Activated CD8-positive, alpha-beta memory T cell treated with anti-CD3 and anti-CD28 coated beads for 24 hours (primary cell): ENCODE measurements at places on chromosomes 2 and 18.

GRCh38 chr2:9273486-9274130, 67.0 kb downstream of the ASAP2 start:
- no peak for DNase-seq

GRCh38 chr2:128379021-128380015, 60.6 kb upstream of the HS6ST1 start:
- no peak for DNase-seq

DNA sequence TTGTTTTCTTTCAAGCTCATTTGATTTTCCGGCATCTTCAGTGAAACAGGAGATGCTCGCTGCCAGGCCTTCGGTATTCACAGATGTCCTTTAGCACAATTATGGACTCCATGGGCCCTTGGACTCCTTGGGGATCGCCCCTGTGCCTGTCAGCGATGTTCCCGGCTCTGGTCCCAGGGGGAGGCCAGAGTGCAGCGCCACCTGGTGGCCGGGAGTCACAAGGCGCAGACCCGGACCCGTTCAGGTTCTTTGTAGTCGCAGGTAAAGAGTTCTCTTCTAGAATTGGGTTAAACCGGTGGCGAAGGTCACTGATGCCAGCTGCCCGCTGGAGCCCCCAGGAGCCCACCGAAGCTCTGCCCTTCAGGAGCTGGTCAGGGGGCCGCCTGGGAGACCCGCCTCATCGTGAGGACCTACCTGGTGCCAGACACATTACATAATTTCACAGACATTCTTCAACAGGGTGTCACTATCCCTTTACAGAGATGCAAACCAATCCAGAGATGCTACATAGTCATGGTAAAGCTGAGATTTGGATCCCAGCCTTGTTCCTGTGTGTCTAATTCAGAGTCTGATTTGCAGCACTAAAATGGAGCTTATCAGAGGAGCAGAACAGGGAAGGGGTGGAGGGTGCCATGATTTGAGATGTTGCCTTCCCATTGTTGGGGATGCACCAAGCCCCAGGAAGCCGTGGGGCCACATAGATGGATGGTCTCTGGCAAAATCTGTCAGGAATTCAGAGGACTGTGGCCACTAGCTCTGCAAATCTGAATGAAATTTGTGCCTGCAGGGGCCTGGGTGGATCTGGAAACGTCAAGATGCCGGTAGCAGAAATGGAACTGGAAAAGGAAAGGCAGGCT, 6.0 kb upstream of the INPP5D start:
- DNase-seq, result peak; percentile 92

DNA sequence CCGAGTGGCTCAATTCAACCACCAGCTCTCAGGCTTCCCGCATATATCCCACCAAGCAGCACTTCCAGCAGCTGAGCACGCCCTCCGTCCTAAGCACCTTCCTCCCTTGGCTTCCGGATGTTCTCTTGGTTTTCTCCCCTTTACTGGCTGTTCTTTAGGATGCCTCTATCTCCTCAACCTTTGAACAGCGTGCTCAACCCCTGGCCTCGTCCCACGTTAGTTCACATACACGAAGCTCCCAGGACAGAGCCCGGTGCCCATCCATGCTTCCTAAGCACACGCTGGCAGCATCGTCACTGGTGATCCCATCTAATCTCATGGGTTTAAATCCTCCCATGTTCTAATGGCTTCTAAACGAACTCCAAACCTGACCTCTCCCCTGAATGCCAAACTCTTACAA, 3.7 kb downstream of the CYS1 start:
- no peak for DNase-seq

GRCh38 chr2:147567136-147567535, 277.7 kb upstream of the ACVR2A start:
- DNase-seq, result no peak

- DNase-seq, result peak; percentile 47
These were observed 56.1 kb downstream of the HS6ST1 start for GRCh38 chr2:128262315-128263253.

DNA sequence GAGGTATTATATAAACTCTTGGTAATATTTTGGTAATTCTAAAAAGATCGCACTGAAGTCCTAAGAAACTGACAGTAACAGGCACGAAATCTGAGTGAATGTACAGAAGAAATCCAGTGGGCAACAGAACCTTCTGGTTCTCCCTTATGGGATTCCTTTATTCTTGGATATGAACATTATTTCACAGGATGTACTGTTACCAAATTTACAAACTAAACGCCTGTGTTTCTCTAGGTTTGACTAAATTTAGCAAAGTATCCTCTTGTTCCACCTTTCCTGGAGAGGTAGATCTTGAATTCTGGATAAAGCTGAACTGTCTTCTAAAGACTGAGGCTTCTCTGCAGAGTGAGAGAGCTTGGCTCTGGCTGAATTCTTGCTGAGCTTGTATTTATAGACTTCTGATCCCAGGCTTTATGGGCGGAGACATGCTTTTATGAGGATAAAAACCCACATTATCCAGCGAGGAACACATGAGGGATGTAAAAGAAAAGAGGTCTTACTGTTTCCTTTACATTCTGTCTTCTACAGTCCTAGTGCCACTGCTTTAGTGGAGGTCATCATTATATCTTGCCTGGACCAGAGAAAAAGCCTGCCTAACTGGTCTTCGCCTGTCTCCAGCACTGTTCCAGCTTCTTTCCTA, 220.8 kb downstream of the CDH2 start:
- DNase-seq, result no peak

DNA sequence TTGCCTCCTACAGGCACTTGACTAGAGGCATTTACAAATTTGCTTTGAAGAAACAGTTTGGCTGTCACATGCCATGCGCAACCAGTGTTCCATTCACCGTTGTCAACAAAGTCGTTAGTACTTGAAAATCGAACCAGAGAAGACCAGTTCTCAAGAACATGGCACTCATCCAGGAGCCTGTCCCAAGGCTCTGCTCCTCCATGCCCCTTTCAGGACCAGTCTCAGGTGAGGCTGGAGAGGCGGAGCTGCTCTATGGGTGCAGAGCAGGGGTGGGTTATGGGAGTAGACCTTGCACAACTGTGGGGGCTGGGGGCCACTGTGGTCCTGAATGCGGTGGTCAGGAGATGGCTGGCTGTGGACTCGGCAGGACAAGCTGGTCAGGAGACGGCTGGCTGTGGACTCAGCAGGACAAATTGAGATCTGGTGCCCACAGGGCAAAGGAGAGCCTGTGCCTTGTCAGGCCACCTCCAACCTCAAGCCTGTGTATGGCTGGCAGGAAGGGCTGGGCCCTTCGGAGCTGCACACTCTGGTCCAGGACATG, 12.3 kb upstream of the ATP9B start:
- no peak for DNase-seq

DNA sequence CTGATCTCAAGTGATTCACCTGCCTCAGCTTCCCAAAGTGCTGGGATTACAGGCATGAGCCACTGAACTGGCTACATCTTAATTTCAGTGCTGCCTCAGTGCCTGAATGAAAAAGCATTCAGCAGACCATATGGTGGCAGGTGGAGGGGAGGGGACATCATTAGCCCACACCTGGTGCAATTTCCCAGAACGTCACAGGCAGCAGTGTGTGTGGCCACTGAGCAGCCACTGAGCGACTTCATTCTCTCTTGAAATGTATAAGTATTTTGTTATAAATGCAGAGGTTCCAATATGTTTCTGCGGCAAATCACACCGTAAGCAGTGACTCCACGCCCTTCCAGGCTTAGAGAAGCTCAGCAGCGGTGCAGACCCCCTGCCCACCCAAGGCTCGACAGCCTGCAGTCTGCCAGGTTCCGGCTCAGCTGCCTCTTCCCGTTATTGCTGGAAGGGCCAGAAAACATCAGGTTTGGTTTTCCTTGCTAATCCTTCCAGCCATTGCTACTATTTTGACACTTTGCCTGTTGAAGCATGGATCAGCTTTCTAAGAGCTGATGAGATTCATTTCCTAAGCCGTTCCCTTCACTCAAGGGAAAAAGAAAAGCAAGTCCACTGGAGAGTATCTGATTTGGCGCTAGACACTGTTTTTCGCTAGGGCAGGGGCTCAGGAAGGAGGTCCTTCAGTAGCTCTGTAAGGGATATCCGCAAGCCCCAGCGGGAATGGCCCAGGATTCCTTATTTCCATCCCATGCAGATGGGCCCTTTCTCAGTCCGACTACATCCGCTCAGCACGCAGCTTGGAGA, 250.7 kb downstream of the VAPA start:
- no peak for DNase-seq

- no peak for DNase-seq
These were observed 73.5 kb downstream of the GALNT3 start for GRCh38 chr2:165720511-165720910.

- DNase-seq, result peak; percentile 76
These were observed 1.4 kb downstream of the ARID5A start for GRCh38 chr2:96537734-96538486.

DNA sequence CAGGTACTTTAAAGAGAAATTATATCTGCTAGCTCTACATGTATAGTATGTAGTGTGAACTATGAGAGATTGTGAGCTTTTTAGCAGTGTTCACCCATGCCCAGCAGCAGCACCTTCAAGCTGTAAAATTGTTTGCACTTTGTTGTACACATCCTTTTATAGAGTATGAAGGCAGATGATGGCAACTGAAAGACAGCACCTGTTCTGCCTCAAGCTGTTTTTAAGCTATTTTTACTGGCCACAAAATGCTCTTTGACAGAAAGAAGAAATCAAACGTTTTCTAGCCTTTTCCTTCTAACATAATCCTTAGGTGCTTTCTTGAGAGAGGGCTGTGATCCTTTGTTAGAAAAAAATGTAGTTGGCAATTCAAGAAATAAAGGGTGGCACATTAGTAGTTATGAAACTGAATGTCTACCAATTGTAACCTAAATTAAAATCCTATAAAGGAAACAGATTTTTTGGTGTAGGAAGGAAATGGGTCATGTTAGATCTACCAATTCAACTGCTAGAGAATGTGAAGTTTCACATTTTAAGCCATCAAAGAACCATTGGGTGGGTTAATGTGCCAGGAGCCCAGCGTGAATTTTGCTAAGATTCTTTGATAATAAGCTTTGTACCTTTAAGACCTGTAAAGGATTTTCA, 59.5 kb downstream of the R3HDM1 start:
- no peak for DNase-seq

GRCh38 chr18:75049455-75049789, 159.5 kb downstream of the PTGR3 start:
- DNase-seq, result no peak

DNA sequence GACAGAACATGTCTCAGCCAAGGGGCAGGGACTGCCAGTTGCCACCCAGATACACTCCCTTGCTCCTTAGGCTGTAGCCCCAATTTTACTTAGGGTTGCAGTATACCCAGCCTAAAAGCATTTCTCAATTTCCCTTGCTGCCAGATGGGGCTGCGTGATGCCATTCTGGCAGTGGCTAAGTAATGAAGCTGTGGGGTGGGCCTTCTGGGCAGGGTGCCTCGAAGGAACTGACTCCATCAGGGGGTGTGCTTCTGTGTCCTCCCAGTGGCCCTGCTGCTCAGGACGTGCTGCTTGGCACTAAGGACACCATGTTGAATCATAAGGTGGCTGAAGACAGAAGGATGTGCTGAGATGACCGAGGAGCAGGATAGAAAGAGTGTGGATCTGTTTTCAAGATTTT, 74.2 kb downstream of the VWA3B start:
- no peak for DNase-seq

GRCh38 chr18:76580288-76580962, 85.4 kb upstream of the ZNF516 start:
- DNase-seq, result no peak

GRCh38 chr2:147288131-147288530, 556.7 kb upstream of the ACVR2A start:
- no peak for DNase-seq

DNA sequence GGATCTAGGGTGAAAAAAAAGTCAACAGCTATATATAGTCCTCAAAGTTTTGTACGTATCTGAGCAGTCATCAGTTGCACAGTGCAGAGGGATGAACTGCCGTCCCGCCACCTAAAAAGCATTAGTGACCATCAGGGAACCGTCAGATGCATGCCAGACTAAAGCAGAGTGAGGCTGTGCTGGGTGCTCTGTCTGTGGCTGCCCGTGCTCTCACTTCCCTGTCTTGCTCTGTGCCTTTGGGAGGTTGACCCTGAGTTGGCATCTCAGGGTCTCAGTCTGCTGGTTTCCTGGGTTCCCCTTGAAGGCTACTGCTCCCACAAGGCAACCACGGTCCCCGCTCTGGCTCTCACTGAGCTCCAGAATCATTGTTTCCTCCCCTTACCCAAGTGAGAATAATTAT, 11.1 kb downstream of the CLUL1 start:
- DNase-seq, result no peak

DNA sequence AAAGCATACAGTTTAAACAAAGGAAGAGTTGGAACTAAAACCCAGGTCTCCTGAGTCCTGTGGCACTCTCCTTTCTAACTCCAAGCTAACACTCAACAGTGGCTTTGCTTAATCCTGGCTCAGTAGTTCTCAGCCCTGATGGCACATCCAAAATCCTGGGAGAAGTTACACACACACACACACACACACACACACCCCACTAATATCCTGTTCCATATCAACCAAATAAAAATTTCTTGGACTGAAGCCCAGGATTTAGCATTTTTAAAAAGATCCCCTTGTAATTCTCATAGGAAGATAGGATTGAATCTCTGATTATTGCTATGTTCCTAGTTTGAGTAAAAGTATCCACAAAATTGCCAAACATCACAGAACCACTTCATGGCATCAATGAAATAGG, 136.1 kb upstream of the RIOK3 start:
- no peak for DNase-seq

DNA sequence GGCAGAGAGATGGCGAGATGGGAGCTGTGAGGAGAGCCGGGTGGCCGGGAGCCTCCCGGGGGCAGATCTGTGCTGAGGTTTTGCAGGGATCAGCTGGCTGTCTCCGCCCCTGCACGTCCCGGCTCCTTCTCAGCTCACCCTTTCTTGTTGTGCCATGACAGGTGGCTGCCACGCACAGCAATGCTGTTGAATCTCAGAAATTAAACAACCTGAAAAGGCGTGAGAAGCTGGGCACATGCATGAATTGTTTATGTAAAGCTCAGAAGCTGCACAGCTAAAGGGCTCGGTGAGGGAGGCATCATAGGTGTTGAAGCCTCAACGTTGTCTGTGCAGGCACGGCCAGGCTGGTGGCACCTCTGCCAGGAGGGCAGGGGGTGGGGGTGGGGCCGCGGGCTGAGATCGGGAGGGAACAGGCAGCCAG, 858 bp upstream of the RTP5 start:
- no peak for DNase-seq

- no peak for DNase-seq
These were observed 168.1 kb upstream of the TACR1 start for GRCh38 chr2:75367401-75367800.

- no peak for DNase-seq
These were observed 3.6 kb downstream of the CNOT11 start for GRCh38 chr2:101256316-101256715.

- no peak for DNase-seq
These were observed 33.9 kb downstream of the ADCY3 start for GRCh38 chr2:24886126-24886501.
